ENCODE measurements at places on chromosomes 1 and 21.

- DNase-seq: no peak
These were observed 20.8 kb downstream of the EPHA8 start for GRCh38 chr1:22584001-22584562.

DNA sequence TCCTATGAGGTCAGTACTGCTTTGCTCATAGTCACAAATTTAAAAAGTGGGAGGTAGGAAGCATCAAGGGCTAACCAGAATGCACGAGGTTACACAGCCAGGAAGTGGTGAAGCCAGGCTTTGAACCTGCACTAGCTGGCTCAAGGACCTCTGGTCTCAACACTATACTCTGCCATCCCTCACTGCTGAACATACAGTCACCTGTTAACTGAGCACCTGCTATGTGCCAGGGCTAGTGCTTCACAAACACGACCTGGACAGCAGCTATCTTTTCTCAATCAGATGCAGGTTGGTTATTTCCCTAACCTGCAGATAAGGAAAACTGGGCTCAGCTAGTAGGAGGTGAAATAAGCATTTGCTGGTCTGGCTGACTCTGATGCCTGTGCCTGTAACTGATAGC lies 73.0 kb downstream of the GLIS1 start:
- DNase-seq: no peak

DNA sequence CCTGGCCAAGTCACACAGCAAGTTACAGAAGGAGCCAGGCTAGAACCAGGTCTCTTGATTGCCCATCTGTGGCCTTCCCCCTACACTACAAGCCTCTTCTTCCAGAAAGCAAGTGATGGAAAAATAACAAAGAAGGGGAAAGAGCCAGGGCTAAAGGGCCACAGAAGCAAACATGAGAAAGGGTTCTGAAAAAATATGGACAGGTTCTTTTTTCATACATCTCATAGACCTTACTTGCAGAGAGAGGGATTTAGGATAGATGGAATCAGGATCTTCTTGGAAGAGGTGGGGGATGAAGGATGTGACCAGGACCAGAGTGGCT lies 3.2 kb downstream of the RHBG start:
- no peak for DNase-seq

DNA sequence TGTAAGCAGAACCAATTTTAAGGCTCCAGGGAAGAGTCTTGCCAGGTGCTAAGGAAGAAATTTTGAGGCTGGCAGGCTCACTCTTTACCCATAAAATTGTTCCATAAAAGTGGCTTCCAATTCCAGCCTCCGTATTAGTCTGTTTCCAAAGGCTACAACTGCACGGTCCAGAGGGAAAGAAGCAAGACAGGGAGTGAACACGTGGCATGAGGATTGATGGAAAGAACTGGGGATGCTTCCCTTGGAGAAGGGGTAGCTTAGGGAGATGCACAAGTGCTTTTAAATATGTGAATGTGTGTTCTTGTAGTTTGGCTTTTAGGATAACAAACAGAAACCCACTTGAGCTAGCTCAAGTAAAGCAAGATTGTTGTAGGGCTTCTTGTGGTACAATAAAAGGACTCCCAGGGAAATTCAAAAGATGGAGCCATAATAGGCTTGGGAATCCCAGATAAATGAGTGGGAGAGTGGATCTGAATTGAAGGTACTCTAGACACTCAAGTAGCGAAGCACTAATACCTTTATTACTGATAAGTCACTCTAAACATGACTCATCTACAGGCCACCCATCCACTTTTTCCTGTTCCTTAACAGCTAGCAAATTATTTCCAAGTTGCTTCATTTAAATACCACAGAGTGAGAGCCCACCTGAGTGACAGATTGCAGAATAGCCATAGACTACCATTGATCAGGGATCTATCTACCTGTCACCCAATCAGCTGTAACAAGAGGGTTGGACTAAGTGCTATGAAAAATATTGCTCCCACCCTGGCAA lies 34.8 kb upstream of the NPL start:
- DNase-seq: no peak

DNA sequence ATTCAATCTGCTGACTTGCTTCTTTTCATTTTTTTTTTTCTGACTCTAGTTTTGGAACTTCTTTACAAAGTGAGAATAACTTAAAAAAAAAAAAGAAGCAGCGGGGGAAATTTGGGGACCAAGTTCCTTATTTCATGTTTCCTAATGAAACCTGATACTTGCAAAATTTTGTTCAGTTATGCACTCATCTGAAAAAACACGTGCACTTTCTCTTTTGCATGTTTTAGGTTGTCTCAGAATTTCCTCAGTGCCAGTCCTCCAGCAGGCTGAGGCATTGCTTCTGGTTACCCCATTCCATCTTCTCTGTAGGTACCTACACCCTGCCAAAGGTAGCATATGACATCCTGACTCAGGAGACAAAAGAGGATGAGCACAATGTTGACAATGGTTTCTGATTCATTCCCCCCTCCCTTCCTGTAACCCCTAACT lies 299.7 kb downstream of the GRIK1 start:
- DNase-seq: no peak

DNA sequence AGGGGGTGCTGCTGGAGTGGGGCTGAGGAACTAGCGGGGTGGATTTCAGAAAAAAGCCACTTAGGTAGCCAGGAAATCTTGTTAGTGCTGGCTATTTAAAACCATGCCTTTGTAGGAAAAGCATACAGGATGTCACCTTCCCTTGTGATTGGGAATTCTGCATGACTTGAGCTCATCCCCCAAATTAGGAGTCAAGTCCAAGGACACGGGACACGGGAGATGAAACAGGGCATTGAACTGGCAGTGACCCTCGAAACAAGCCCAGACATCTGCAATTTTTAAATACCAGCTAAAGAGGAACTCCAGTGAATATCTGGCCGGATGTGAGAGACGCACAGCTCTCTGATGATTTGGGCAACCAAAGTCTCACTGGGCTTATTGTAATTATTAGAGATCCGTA lies 32.8 kb downstream of the C2CD2 start:
- DNase-seq: no peak

- DNase-seq: no peak
These were observed 25.3 kb downstream of the RRAGC start for GRCh38 chr1:38834221-38834782.

DNA sequence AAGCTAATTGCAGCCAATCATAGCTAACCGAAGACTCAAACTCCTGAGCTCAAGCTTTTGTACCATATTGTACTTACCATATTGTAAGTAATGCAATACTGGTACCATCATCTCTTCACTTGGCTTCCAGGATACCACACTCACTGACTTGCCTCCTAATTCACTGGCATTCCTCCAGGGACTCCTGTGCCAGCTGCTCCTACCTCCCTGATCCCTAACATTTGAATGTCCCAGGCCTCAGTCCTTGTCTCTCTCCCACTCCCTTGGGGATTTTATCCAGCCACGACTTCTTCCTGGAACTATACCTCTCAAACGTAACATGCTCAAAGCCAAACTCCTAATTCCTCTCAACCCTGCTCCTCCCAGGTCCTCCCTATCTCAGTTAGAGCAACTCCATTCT lies 33.8 kb downstream of the USP48 start:
- no peak for DNase-seq

- DNase-seq: no peak
These were observed 133.3 kb downstream of the PGBD5 start for GRCh38 chr1:230292689-230293389.

Measured in activated T-cell treated with anti-CD3 and anti-CD28 coated beads, Interleukin-2, amount 50 U/mL, for 48 hours (primary cell).